CD4-positive, alpha-beta T cell (primary cell): ENCODE measurements at places on chromosomes 4 and X. TPM values are rescaled to one million over a fixed set of nuclear protein-coding genes. Genes with fewer than 3 reads are reported as not detected.

TEC gene
- total RNA-seq, result 2.8 TPM

EDA2R gene
- not detected for total RNA-seq

TMEM35A gene
- not detected for total RNA-seq

MCF2 gene
- 1.1 TPM for total RNA-seq

DNA sequence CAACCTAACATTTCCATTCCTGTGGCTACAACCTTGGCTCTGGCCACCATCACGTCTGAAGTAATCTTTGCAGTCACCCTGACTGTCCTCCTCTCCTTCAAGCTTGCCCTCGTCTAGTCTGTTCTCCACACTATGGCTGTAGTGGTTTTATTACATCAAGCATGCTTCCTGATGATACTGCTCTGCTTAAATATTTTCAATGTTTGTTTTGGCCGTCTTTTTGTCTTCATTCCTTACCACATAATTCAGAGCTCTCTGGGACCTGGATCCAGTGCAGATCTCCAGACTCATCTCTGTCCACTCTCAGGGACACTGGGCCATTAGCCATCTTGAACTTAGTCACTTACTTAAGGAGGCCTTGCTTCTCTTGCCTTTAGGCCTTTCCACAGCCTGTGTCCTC, 27.7 kb upstream of the FREM3 start:
- no peak for DNase-seq
- no peaks in the 10 kb centered on the region for H3K4me1 ChIP-seq
- H3K27me3 ChIP-seq, result no peaks in the 10 kb centered on the region
- no peaks in the 10 kb centered on the region for H3K36me3 ChIP-seq
- no peak overlapping the region for H3K27ac ChIP-seq

DNA sequence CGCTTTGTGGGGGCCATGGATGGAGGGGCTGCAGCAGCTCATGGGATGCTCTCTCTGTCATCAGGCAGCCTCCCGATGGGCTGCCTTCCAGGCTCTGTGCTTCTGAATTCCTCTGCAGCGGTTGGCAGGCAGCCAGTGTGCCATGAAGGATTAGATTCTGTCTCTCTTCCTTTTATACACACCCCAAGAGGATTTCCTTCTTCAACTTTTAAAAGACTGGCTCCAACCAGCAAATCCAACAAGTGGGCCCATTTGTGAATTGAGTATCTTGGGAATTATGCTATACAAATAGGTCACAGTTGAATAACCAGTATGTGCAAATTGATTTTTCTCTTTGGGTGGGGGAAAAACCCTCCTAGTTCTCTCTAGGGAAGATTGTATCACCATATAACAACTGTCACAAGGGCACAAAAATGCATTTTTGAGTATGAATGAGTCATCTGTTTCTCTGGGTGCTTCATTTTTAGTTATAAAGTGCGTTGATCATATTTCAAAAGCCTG, 96.8 kb upstream of the FAT1 start:
- no peak overlapping the region for H3K27ac ChIP-seq
- H3K4me3 ChIP-seq, result no peak overlapping the region
- no peak for DNase-seq
- no peaks in the 10 kb centered on the region for H3K27me3 ChIP-seq
